Vagina (tissue), 2 donors: ENCODE measurements at places on chromosomes 7 and 10. TPM values are rescaled to one million over a fixed set of nuclear protein-coding genes. Genes with fewer than 3 reads are reported as not detected.

GRM3 gene
- total RNA-seq, result not detected

DNA sequence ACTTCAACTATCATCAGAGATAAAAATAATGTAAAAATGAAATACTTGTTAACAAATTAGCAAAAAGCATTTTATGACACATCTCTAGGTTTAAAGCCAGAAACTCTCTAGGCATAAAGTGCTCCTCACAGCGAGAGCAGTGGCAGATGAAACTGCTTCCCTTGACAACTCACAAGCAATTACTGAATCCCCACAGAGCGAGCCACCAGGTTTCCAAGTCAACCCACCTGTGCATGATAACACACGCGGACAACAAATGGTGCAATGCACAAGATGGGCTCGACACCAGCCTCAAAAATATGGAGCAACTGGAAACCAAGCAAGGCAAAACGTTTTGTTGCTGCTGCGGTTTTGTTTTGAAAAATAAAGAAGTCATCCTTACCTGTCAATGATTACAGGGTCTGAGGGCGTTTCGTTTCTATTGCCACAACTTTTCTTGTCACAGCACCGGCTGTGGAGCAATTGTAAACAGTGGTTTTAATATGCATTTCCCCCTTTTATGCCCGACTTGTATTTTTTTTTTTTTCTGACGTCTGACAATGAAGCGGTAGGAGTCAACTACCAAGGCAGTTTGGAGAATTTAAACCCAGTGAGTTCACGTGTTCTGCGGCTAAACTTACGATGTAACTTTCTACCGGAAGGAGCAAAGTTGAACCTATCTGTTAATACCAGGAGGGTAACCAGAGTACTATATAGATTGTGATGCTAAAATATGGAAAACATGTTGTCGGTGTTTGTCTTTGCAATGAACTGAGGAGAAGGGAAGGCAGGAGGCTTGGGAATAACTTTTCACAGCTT lies 7.0 kb downstream of the EBF3 start:
- no peaks in the 10 kb centered on the region for H3K36me3 ChIP-seq
- DNase-seq, result no peak
- no peaks in the 10 kb centered on the region for H3K4me1 ChIP-seq
- no peak overlapping the region for H3K4me3 ChIP-seq

VSTM4 gene
- total RNA-seq, result 14.0 TPM

DNA sequence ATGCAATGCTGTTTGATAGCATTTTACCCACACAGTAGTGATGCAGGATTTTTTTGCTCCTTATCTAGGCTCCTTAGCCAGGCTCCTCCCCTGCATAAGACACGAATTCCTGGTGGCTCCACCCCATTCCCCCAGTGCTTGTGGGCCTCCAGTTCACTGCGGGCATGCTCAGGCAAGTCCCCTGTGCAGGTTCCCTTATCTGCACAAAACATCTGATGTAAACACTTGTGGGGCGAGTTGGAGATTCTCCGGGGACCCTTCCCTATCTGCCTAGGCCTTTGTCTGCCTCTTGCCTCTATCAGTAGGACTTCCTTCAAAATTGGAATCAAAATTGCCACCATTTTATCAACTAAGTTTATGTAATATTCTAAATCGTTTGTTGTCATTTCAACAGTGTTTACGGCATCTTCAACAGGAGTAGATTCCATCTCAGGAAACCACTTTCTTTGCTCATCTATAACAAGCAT lies 5.4 kb upstream of the STK17A start:
- H3K4me1 ChIP-seq, result peaks cover 9% of the 10 kb centered on the region
- no peak overlapping the region for H3K27ac ChIP-seq

COL1A2 gene
- total RNA-seq, result 199 TPM

DNA sequence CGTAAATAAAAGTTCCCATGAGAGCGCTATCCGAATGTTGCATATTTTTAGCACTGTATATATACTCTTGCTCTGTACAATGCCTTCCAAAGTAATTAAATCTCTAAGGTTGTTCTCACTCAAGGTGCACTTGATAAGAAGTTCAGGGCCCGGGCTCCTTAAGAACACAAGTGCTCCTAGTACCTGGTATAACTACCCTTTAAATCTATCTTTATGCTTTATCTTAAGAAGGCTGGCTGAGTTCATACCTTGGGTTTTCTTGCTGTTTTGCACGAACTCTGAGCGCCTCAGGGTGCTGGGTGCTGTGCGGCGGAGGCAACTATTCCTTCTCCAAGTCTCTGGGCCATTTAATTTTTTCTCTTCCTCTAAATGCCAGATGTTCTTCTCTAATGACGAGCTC lies 80.4 kb downstream of the DNMBP start:
- H3K36me3 ChIP-seq, result peaks cover 3% of the 10 kb centered on the region
- no peak overlapping the region for H3K4me3 ChIP-seq
- H3K4me1 ChIP-seq, result peaks cover 55% of the 10 kb centered on the region
- no peaks in the 10 kb centered on the region for H3K27me3 ChIP-seq
- DNase-seq, result no peak

DNA sequence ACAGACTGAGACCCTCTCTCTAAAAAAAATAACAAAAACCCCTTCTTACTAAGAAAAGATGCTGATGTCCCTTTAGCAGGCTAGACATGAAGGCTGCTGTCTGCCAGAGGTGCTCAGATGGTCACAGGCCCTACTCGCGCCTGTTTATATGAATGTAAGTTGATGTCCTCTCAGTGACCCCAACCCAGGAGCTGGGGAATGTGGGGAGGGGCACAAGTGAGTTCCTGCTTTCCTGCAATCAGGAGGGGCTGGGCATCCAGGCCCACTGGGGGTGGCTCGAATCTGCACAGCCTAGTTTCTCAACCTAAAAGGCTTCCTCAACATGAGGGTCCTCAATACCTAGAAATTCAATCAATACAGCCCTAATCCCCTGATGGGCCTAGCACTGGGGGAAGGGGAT lies 12.1 kb upstream of the SLC29A3 start:
- peaks cover 24% of the 10 kb centered on the region for H3K4me1 ChIP-seq
- DNase-seq, result no peak
- H3K27ac ChIP-seq, result peak overlapping the region; percentile 16

DNA sequence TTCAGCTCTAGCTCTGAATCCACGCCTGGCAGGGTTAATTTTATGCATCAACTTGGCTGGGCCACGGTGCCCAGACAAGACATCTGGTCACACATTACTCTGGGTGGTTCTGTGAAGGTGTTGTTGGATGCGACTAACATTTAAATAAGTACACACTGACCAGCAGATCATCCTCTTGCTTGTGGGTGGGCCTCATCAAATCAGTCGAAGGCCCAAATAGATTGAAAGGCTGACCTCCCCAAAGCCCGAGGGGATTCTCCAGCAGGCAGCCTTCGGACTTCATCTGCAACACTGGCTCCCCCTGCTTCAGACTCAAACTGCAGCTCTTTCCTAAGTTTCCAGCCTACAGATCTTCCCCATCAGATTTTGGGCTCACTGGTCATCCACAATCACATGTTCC lies 53.6 kb downstream of the SFMBT2 start:
- H3K4me3 ChIP-seq, result no peak overlapping the region
- H3K4me1 ChIP-seq, result peaks cover 8% of the 10 kb centered on the region
- no peaks in the 10 kb centered on the region for H3K36me3 ChIP-seq
- no peaks in the 10 kb centered on the region for H3K27me3 ChIP-seq
- DNase-seq, result no peak

- no peak for DNase-seq
- no peaks in the 10 kb centered on the region for H3K4me1 ChIP-seq
- H3K27ac ChIP-seq, result no peak overlapping the region
- H3K4me3 ChIP-seq, result no peak overlapping the region
- H3K27me3 ChIP-seq, result no peaks in the 10 kb centered on the region
- no peaks in the 10 kb centered on the region for H3K36me3 ChIP-seq
Measured at GRCh38 chr7:140238778-140239652, 62.2 kb upstream of the KDM7A start.

MYL10 gene
- not detected for total RNA-seq

CHCHD2 gene
- total RNA-seq, result 306 TPM

RGS10 gene
- total RNA-seq, result 63.6 TPM

DNA sequence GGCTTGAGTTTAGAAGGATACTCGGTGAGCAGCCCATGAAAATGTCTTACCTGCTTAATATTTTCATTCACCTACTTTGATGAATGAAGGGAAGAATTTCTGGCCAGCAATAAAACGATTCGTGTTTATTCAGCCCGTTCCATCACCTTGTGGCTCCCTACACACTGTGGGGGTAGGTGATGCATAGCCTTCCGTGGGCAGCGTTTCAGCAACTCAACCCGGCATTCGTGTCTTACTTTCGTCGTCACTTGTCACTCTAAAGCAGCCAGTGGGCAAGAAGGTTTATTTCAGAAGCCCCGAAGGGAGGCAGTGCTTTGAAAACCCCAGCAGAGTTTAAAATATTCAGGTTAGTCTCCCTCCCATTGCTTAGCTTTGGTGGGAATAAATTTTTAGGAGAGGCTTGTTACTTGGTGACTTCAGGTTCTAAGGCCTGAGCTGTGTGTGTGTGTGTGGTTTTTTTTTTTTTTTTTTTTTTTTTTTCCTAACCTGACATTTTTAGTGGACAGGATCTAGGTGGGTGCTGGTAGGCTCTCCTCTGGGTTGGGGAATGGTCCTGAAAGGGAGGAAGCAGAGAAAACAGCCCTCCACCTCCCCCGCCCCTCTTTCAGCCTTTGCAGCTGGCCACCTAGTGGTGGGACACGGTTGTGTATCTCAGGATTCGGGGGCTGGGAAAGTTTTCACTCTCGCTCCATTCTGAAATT lies 1.8 kb downstream of the GRK5 start:
- no peaks in the 10 kb centered on the region for H3K36me3 ChIP-seq
- peak overlapping the region; percentile 96 for H3K27ac ChIP-seq
- no peak for DNase-seq

DNA sequence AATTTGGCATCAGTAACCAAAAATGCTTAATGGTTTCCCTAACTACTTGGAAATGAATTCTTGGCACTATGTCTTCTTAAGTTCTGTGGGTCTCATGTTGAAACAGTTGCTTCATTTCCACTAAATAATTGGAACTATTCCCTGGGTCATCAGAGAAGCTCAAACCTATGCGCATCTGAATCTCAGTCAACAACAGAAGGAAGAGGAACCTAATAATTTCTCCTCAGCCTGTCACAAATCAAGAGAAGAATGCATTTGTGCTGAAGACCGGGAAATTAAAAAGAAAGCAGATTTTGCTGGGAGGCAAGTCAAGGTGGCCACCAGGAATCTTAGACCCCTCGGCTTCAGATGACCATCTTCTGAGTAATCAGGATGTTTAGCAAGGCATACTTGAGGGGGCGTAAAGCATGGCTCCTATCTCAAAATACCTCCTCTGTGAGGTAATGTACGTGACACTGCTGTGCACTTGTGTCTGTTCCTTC lies 41.4 kb downstream of the TOMM7 start:
- no peak for DNase-seq
- H3K27ac ChIP-seq, result no peak overlapping the region
- H3K27me3 ChIP-seq, result no peaks in the 10 kb centered on the region
- no peaks in the 10 kb centered on the region for H3K4me1 ChIP-seq
- no peaks in the 10 kb centered on the region for H3K36me3 ChIP-seq

- peaks cover 25% of the 10 kb centered on the region for H3K4me1 ChIP-seq
- no peak overlapping the region for H3K4me3 ChIP-seq
- no peaks in the 10 kb centered on the region for H3K36me3 ChIP-seq
- H3K27me3 ChIP-seq, result no peaks in the 10 kb centered on the region
- H3K27ac ChIP-seq, result no peak overlapping the region
Measured at GRCh38 chr10:102578782-102579181, 65.5 kb upstream of the TRIM8 start.

GRCh38 chr10:14184841-14185315 lies 145.8 kb downstream of the FRMD4A start:
- H3K36me3 ChIP-seq, result no peaks in the 10 kb centered on the region
- H3K27me3 ChIP-seq, result no peaks in the 10 kb centered on the region
- DNase-seq, result no peak
- no peak overlapping the region for H3K27ac ChIP-seq

DNA sequence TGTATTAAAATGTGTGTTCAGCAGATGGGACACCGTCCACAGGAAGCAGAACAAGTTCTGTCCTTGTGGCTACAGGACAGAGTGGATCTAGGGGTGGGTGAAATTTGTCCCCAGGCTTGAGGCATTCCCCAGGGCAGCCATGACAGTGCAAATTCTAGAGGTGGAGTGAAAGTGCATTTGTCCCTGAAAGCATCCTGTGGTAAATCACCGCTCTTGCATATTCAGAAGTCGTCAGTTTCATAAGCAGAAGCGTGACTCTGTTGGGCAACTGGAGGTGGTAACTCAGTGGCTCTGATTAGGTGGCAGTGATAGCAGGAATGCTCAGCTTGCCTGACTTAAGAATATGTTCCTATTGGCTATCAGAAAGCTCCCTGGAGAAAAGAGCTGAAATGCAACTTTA lies 96.6 kb downstream of the SNX10 start:
- no peaks in the 10 kb centered on the region for H3K36me3 ChIP-seq
- H3K27ac ChIP-seq, result no peak overlapping the region
- H3K4me3 ChIP-seq, result no peak overlapping the region
- no peaks in the 10 kb centered on the region for H3K27me3 ChIP-seq

DNA sequence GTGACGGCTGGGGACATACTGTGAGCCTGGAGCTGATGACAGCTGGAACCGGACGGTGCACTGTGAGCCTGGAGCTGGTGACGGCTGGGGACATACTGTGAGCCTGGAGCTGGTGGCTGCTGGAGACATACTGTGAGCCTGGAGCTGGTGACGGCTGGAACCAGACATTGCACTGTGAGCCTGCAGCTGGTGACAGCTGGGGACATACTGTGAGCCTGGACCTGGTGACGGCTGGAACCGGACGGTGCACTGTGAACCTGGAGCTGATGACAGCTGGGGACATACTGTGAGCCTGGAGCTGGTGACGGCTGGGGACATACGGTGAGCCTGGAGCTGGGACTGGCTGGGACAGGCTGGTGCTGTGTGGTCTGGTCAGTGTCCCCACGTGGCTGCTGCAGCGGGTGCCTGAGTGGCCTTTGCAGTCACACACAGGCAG lies 47.9 kb downstream of the PTPRN2 start:
- H3K27ac ChIP-seq, result no peak overlapping the region
- H3K36me3 ChIP-seq, result no peaks in the 10 kb centered on the region
- DNase-seq, result no peak
- no peaks in the 10 kb centered on the region for H3K4me1 ChIP-seq
